ENCODE measurements at places on chromosomes 4 and X.

- no peak for DNase-seq
These were observed 6.0 kb upstream of the PDLIM3 start for GRCh38 chr4:185541251-185541727.

GRCh38 chr4:96841801-96842200 lies 1001.9 kb downstream of the PDHA2 start:
- DNase-seq: no peak

DNA sequence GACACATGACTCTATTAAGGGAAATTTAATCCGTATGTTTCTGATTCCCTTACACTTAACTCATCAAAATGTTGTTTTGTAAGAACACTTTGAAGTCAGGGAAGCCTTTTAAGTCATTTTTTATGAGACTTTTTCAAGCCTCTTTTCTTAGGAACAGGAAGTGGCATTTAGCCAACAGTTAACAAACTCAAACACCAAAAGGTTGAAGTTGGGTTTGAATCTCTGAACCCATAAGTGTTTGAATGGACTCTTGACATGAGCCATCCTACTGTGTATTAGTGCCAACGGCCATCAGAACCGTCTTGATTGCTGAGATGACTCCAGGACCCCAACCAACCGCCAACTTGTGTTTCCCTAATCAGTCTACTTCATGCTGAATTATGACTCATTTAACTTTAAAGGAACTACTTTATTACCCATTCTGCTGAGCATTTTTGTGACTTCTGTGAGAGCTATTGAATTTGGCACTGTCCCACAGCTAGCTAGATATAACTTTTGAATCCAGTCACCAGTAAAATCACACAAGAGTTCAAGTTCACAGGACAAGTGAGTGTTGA lies 209.1 kb upstream of the FAT1 start:
- no peak for DNase-seq

- DNase-seq: no peak
These were observed 50.2 kb upstream of the PGRMC2 start for GRCh38 chr4:128337863-128338262.

- no peak for DNase-seq
These were observed 170.6 kb upstream of the PACRGL start for GRCh38 chr4:20529691-20530090.

GRCh38 chr4:15354371-15355297 lies 73.2 kb upstream of the C1QTNF7 start:
- DNase-seq: no peak

DNA sequence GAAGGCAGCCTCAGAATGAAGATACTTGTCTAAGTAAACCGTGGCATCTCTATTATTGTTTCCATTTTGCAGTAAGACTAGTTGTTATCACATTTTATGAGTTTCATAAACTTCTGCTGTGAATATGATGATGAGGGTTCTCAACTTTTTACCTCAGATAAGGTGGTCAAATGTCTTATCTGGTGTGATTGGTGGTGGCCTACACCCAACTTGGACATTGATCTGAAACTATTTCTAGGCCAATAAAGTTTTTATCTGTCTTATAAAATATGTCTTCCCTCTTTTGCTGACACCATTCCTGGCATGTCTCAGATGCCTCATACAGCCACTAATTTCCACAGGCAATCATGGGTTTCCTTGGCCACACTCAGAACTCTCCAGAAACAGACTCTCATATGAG lies 480.3 kb upstream of the NR3C2 start:
- DNase-seq: no peak

DNA sequence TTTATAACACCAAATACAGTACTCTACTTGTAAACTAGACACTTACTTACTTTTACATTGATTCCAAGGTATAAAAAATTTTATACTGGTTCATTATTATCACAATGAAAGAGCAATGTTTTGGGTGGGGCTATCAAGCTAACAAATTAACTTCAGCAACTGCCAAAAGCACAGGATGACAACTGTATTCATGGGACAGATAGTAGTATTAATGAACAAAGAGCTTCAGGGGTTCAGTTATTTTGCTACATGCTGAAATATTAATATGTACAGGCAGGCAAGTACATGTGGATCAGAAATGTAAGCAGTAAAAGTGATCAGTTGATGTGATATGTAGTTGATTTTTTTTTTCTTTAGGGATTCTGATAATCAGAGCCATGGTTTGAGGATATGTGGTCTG lies 112.9 kb downstream of the NAA11 start:
- DNase-seq: no peak

DNA sequence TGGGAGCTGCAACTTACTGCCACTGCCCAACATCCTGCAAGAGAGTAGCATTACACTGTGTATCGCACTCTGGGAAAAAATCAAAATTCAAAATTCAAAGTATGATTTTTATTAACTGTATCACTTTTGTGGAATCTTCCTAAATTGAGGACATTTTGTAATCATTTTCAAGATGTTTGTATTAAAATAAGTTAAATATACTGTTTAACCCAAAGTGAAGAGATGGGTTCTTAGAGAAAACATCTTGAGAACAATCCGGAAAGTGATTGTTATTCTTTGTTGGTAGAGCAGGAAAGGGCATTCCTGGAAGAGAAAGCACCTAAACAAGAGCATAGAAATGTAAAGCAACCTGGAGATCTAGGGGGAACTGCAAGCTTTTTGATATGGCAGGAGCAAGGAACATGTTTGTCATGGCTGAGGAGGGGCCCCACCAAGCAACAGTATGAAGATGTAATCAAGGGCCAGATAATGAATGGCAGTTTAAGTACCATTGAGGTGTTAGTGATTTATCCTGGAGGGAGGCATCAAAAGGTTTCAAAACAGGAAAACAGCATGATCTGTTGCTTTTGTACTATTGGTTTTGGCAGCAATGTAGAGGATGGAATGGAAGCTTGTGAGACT lies 14.1 kb upstream of the SEC24D start:
- no peak for DNase-seq

- DNase-seq: no peak
These were observed 28.3 kb upstream of the CLDN24 start for GRCh38 chr4:183350317-183351071.

DNA sequence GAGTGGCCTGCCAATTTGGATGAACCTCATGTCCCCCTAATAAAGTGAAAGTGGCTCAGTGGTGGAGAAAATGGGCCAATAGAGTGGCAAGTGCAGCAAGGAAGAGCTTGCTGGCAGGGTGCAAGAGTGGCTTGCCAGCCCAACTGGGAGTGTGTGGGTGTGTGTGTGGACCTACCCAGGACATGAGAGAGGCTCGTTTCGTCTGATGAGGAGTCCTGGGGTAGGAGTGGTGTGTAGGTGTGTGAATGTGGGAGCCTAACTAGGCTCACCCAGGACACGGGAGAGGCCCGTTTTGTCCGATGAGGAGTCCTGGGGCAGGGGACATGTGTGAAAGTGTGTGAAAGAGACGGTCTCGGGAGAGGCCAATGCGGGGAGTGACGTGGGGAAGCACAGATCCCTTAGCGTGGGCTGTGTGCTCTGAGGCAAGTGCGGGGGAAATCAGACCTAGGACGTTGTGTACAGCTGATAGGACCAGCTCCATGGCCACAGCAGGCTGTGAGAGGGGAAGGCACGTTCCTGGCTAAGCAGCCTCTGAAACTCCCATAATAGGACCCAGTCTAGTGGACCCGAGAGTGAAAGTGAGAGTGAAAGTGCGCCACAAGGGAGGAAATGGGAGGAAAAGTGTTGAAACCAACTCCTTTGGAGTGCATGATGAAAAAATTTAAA lies 5.3 kb downstream of the GAGE10 start:
- DNase-seq: no peak
